Astrocyte of the spinal cord (primary cell): ENCODE measurements at places on chromosomes 12 and 14.

GRCh38 chr12:104011253-104011652, 38.7 kb downstream of the GLT8D2 start:
- DNase-seq: peak; percentile 90

- peak; percentile 6 for DNase-seq
Observed at GRCh38 chr12:44000309-44000952, 164.6 kb downstream of the TMEM117 start.

DNA sequence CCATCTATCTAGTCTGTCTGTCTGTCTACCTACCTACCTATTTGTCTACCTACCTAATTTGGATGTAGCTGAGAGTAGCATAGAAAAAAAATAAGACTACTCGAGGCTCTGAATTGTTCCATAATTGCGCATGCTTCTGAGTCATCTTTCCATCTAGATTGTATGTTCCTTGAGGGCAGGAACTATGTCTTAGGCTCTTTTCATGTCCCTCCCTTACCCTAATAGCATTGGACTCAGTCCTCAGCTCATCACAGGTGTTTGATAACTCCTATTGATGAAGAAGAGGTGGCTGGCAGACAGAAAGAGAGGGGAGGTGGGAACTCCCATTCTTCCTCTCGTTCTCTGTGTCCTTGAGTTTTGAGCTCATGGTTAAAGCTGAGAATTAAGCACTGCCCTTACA, 263.7 kb downstream of the TTC6 start:
- no peak for DNase-seq

DNA sequence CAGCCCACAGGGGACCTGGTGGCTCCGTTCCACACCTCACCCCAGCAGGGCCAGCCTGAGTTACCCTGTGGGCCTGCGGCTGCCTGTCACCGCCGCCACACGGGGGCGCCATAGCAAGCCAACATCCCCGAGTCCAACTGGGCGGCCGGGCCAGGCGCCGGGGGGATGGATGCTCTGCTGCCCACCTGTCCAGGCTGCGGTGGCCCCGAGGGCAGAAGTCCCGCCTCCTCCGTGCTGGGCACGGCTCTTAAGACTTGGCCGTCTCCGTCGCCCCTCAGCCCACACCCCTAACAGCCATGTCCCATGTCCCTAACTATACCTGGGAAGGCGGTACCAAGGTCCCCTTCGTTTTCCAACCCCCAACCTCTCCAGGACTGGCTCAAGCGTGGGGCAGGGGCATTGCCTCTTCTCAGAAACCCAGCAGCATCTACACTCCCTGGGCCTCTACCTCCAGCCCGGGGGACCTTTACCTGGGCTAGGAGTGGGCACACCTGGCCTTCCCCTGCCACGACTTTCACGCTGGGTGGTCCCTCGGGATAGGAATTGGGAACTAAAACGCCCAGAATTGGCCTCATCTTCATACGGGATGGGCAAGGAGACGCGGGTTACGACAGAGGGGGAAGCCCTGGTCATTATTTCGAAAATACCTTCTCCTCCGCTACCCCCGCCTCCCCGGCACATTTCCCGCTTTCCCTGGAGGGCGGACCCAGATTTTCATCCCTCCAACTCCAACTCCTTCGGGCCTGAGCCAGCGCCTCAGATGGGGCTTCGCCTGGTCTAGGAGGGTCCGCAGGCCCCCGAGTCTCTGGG, 1.1 kb upstream of the CYP46A1 start:
- DNase-seq: peak; percentile 56

DNA sequence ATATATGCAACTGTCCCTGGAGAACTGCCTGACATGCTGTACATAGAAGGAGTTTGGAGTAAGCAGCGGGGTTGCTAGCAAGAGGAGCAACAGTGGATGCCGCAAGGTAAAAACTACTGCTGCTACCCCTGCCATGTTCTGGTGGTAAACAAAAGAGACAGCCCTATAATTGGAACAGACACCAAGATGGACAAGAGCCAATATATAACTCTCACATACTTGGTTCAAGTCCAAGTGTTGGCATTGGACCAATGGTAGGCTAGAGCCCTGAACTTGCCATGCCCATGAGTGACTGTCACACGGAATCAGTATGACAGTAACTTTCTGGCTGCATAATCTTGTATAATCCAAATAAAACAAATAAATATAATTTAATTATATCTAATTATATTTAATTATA, 13.7 kb downstream of the ATXN7L3B start:
- DNase-seq: no peak

- DNase-seq: peak; percentile 8
Observed at GRCh38 chr12:46831335-46832129, 5.7 kb upstream of the SLC38A4 start.

DNA sequence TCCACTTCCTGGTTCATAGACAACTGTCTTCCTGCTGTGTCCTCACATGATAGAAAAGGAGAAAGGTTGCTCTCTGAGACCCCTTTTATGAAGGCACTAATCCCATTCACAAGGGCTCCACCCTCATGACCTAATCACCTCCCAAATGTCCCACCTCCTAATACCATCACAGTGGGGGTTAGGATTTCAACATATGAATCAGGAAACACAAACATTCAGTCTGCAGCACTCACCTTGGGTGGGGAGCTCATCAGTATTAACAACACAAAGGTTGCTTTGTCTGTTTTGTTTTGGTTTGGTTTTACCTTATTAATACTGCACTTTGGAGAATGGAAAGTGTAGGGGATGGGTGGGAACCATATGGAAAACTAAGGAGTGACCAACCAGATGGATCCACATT, 10.5 kb upstream of the SMCO2 start:
- no peak for DNase-seq

DNA sequence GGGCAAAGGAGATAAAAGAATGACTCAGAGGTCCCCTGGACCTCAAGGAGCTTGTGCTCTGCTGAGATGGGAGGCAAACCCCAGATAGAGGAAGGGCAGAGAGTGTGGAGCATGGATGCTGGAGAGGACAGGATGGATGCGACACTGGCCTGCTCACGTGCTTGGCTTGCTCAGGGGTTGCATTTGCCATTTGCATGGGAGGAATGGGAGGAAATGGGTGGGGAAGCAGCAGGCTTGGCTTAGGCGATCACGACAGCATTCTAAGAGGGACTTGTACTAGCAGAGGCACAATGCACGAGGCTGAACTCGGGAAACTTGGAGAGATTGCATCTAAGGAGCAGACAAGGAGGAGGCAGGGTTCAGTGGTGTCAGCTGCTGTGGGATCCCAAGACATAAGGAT, 19.8 kb downstream of the CD9 start:
- no peak for DNase-seq

DNA sequence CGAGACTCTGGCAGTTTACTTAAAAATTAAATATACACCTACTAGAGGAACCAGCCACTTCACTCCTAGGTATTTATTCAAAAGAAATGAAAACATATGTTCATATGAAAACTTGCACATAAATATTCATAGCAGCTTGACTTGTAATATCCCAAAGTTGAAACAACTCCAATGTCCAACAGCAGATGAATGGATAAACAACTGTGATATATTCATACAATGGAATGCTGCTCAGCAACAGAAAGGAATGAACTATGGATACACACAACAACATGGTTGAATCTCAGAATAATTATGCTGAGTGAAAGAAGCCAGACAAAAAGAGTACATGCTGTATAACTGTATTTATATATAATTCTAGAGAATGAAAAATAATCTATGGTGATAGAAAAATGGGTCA, 53.4 kb upstream of the DACT1 start:
- DNase-seq: no peak
